ENCODE measurements at places on chromosomes 2 and 18.

DNA sequence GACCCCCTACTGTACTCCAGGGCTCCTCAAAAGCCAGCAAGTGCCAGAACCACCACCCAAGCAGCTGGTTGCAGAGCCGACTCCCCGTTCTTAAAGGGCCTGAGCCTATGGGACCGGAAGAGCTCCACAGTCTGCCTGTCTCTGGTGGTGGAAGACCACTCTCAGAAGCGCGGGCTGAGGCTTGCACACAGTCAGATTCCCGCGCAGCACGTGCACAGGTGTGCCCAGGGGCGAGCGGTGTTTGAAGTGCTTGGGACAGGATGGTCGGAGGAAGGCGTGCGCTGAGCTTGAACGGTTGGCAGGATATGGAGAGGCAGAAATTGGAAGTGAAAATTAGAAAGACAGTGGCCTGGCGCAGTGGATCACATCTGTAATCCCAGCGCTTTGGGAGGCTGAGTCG is 64.8 kb downstream of the CYP26B1 start:
- no peak for DNase-seq

DNA sequence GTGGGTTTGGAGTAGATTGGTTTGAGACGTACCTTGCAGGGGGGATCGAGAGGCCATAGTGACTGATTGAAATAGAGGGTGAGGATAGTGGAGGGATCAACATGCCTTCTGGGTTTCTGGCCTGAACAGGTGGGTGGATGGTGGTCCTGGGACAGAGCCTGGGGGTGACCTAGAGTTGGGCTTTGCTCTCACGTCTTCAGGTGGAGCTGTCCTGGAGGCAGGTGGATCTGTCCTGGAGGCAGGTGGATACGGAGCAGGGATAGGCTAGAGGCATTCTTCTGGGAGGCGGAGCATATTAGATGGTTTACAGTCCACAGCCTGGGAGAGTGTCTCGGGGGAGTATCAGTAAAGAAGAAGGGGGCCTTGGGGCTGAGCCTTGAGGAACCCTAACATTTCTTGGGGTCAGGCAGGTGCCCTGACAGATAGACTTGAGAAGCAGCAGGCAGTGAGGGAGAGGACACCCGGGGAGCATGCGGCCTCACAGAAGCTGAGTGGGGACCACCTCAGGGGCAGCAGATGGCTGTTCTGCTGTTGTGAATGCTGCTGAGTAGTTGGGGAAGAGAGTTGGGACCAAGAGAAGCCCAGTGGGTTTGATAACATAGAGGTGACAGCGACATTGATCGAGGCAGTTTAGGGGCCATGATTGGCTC is 1.6 kb downstream of the CAPN10 start:
- DNase-seq: no peak

DNA sequence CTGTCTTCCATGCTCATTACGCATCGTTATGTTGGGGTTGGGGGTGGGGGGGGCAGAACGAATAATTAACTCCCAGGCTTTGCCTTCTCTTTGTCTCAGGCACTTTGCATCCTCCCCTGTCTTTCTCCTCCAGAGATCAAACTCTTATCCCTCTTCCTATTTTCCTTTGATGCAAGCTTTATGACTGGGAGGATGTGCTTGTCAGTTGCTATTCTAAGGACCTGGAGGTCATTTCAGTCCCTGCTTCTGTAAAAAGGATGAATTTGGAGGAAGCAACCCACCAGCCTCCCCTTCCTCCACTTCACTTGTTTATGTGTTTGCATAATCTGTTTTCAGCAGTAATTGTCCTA is 87.5 kb downstream of the ZCCHC2 start:
- DNase-seq: no peak

GRCh38 chr2:33085646-33086045 is 138.9 kb downstream of the LTBP1 start:
- DNase-seq: no peak

- no peak for DNase-seq
Observed at GRCh38 chr2:5021136-5021535, 671.0 kb upstream of the SOX11 start.

- DNase-seq: no peak
Observed at GRCh38 chr2:12965540-12966269, 249.0 kb downstream of the TRIB2 start.

DNA sequence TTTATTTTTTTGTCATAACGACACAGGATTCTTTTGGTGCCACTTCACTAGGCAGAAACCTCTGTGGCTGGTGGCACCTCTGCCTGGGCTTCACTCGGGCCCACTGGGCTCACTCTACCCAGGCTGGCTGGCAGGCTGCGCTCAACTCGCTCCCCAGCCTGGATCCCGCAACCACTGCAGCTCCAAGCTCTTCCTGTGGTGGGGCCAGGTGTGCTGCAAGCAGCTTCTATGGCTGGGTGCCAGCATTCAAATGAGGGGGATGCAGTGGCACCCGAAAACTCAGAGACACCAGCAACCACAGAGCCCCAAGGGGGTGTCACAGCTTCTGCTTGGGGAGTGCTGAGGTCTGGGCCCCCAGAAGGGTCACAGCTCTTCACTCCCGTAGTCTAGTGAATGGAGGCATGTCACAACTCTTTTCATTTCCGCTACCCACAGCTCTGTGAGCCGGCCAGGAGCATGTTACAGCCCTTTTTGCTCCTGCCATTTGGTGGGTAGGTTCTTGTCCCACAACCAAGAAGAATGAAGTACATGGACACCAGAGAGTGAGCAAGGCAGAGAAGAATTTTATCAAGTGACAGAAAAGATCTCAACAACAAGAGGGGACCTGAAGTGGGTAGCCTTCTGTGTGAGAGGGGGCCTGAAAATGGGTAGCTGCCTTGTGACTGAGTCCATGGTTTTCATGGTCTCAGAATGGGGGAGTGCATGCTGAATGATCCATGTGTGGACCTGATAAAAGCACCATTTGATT is 170.1 kb downstream of the UBR3 start:
- no peak for DNase-seq

Data from stimulated activated CD4-positive, alpha-beta T cell treated with anti-CD3 and anti-CD28 coated beads, Interleukin-4, amount 100 ng/mL, for 4 hours (primary cell).